ENCODE measurements at places on chromosomes 6 and 20.

GRCh38 chr6:166419286-166419685 lies 36.5 kb upstream of the MPC1 start:
- DNase-seq: no peak

DNA sequence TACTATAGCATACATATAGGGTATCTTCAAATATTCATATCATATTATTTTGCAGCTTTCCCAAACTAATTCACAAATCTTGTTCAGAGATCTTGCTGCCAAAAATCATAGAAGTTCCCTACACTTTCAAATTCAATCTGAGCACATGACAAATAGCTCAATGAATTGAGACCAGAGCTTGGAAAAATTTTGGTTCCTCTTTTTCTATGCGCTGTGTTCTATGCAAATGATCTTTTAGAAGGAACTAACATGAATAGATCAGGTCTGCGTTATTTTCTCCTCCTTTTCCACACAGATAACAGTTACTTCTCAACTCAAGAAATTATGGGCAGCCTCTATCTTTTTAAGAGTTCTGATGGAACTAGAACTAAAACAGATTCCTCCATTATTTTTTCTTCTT lies 316.3 kb downstream of the ARHGAP18 start:
- no peak for DNase-seq

DNA sequence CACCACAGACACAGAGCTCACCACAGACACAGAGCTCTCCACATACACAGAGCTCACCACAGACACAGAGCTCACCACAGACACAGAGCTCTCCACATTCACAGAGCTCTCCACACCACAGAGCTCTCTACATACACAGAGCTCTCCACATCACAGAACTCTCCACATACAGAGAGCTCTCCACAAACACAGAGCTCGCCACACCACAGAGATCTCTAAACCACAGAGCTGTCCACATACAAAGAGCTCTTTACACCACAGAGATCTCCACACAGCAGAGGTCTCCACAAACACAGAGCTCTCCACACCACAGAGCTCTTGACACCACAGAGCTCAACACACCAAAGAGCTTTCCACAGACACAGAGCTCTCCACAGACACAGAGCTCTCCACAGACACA lies 55.8 kb downstream of the ERMARD start:
- no peak for DNase-seq

- no peak for DNase-seq
Measured at GRCh38 chr6:1971612-1972011, 273.8 kb downstream of the GMDS start.

All from NCI-H510A treated with DMSO at 0.1 percent for 48 hours (cell line).